ENCODE measurements at places on chromosomes 2 and 18.

DNA sequence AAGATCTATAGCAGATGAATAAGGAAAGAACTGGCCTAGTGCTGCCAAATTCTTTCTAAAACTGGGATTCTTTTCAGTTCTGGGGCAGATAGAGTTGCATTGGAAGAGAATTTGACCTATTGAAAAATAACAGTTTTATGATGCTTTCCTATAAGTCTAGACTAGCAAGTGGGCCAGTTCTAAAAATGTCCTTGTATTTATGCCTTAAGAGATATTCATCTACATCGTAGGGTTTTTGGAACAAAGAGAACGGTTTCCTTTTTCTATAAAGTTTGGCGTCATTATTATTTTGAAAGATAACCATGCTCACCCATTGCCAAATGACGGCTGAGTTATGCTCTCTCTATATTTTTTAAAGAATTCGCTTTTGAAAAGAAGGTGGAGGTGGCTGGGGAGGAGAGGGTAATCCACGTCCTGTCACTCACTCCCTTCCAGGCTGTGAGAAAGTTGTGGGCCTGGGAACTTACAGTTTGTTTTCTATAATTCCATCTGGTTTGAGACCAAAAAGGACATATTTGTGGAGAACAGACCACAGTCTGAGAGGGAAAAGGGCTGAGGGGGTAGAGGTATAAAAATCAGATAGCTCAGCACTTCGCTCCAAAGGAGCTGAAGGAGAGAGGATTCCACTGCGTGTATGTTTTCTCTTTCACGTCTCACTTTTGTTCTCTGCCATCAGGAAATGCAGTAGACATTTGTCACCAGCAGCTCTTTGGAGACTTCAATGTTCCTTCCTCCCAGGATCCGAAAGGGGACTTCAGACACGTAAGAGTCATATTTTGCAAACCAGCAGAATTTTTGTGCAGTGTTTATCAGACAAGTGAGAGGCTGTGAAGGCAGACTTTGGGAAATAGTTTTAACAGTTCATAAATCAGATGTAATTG, 281.9 kb upstream of the FN1 start:
- no peak for DNase-seq

- no peak for DNase-seq
Observed at GRCh38 chr2:8452979-8453903, 228.6 kb upstream of the ID2 start.

- DNase-seq = peak; percentile 32
Observed at GRCh38 chr2:33034784-33035183, 88.0 kb downstream of the LTBP1 start.

GRCh38 chr18:58396144-58396543, 232.7 kb downstream of the ALPK2 start:
- DNase-seq = no peak

DNA sequence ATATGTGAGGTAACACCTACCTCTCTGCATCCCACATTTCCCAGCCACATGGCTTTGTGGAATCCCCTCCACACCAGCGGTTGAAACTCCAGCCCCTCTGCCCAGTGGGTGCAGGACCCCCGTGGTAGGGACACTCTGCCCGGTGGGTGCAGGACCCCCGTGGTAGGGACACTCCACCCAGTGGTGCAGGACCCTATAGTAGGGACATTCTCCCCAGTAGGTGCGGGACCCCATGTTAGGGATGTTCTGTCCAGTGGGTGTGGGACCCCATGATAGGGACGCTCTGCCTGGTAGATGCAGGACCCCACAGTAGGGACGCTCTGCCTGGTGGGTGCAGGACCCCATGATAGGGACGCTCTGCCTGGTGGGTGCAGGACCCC, 11.5 kb downstream of the COPS9 start:
- DNase-seq = no peak

DNA sequence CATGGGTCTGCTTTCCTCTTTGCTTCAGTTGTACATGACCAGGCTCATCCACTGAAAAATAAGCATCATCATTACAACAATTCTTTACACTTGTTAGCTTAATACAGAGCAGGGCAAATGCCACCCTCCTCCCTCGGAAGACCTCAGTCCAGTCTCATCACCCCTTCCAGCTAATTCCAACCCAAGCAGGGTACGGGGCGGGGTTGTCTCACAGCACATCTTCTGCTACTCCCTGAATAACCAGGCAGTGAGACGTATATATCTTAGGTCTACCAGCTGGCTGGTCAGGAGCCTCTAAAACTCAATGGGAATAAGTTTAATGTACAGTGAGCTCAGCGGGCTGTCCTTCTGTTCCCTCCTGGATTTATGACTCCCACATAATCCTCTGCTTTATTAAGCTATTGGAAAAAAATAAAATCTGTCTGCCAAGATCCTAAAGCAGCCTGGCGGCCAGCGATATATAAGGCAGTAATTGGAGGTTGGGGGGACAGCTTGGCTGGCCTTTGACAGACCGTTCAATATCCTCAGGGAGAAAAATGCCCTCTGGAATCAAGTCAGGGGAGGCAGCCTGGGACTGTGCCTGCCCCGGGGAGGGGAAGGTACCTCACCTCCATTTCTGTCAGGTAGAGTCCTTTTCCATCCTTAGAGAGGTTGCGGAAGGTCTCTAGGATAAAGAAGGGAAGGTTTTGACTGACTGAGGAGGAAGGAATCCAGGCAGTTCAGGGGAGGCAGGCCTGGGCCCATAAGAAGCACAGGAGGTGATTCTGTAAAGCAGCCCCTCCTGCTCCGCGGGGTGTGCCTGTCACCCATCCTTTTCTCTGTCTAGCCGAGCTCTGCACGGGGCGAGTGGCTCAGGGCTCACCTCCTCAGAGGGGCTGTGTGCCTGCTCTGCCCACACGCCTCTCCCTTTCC, 76.3 kb downstream of the CAPN13 start:
- no peak for DNase-seq

DNA sequence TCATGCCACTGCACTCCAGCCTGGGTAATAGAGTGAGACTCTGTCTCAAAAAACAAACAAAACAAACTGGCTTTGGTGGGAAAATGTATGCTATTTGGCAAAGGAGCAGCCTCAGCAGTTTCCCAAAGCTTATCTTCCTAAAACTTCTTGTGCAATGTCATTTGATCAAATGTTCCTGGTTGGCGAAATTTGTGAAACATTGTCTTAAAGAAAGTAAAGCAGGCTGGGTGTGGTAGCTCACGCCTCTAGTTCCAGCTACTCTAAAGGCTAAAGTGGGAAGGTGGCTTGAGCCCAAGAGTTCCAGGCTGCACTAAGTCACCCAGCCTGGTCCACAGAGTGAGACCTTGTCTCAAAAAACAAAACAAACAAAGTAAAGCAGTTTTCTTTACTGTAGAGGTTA, 17.3 kb upstream of the TAF4B start:
- no peak for DNase-seq

- peak; percentile 58 for DNase-seq
Observed at GRCh38 chr2:31032475-31032874, 105.8 kb downstream of the GALNT14 start.

DNA sequence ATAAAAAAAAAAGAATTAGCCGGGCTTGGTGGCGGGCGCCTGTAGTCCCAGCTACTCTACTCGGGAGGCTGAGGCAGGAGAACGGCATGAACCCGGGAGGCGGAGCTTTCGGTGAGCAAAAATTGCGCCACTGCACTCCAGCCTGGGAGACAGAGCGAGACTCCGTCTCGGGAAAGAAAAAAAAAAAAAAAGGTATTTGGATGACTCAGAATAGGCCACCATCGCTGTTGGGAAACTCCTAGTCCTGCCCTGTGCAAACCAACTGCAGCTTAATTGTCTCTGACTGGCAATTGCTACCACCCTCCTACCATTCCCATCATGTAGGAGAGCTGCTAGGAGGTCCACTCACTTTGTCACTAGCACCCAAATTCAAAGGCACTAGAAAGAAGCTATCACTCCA, 43.5 kb downstream of the ATP8B1 start:
- DNase-seq = no peak

GRCh38 chr2:68178954-68179627, 21.4 kb downstream of the PNO1 start:
- no peak for DNase-seq

GRCh38 chr2:12044857-12045256, 298.4 kb downstream of the LPIN1 start:
- DNase-seq = no peak

GRCh38 chr18:12946549-12947284, 1.1 kb upstream of the SEH1L start:
- DNase-seq = peak; percentile 82

DNA sequence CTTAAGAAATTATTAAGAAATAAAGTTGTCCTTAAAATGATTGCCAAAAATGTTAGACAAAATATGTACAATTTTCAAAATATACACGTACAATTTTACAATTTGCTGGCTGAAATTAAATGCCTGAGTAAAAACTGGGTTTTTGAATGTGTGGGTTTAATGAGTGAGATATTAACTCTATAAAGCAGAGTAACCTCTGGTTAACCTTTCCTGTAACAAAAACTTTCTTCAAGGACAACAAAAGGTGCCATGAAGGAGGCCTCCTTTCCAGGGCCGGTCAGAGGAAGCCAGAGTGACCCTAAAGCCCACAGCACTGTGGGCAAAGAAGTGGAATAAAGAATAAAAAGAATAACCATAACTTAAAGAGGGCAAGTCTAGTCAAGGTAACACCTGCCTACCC, 16.5 kb upstream of the MAL start:
- DNase-seq = no peak

GRCh38 chr2:102435741-102436140, 12.8 kb downstream of the IL18RAP start:
- DNase-seq = no peak

DNA sequence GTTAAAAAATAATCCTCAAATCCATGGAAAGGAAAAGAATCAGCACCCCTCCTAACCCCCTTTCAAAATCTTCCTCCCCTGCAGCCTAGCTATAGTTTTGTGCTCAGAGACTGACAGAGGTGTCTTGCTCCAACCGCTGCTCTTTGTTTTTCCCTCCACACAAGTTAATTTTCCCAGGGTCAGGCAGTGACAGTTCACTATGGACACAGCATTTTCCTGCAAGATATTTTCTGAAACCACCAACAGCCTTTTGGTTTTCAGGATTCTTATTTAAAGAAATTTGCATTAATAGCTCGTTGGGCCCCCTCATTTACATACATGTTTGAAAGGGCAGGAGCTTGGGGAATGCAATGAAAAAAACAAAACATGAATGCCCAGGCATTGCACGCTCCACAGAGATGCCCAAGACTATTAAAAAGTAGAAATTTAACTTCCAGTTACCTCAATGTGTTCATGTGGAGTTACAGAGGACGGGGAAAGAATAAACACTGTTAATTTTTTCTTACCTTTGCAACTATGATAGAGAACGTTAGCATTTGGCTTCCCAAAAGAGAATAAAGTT, 71.4 kb upstream of the CXCR4 start:
- no peak for DNase-seq

DNA sequence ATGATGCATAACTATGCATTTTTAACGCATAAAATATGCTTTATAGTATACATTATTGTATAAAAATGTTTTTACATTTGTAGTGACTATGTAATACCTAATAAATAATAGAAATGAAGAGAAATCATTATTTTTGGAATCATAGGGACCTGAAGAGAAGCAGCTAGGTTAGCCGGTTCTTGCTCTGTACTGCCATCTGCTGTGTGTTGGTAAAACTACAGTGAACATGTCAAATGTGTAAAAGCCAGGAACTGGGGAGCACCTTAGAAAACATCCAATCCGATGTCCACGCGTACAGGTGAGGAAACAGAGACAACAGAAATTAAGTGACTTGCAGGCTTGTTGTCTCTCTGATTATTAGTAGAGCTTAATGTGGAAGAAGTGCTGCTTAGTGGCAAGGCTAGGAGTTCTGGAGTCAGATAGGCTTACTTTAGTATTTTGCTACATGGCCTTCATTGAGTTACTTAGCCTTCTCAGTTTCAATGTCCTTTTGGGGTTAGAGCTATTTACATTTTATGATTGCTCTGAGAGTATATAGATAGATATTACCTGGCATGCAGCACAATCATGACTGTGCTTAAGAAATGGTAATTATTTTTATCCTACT, 386.5 kb downstream of the DLGAP1 start:
- DNase-seq = peak; percentile 51

Measured in foreskin fibroblast (primary cell).